ENCODE measurements at places on chromosomes 11 and 22.

GRCh38 chr11:111762981-111763643 lies 3.1 kb downstream of the PPP2R1B start:
- H3K27me3 ChIP-seq, result no peaks in the 10 kb centered on the region
- no peak overlapping the region for H3K4me3 ChIP-seq
- peaks cover 45% of the 10 kb centered on the region for H3K4me1 ChIP-seq
- peaks cover 21% of the 10 kb centered on the region for H3K36me3 ChIP-seq
- no peak for DNase-seq

GRCh38 chr22:48667289-48667688 lies 1160.4 kb downstream of the BRD1 start:
- no peaks in the 10 kb centered on the region for H3K27me3 ChIP-seq
- no peak overlapping the region for H3K27ac ChIP-seq
- H3K36me3 ChIP-seq, result peaks cover 6% of the 10 kb centered on the region
- no peaks in the 10 kb centered on the region for H3K4me1 ChIP-seq

GRCh38 chr22:24330636-24331035 lies 60.0 kb downstream of the SPECC1L start:
- H3K4me1 ChIP-seq, result peaks cover 20% of the 10 kb centered on the region
- H3K4me3 ChIP-seq, result no peak overlapping the region
- H3K27me3 ChIP-seq, result no peaks in the 10 kb centered on the region
- no peak overlapping the region for H3K27ac ChIP-seq

GRCh38 chr22:49008682-49009235 lies 818.9 kb downstream of the BRD1 start:
- no peak overlapping the region for H3K27ac ChIP-seq
- DNase-seq, result no peak
- no peaks in the 10 kb centered on the region for H3K36me3 ChIP-seq
- H3K4me3 ChIP-seq, result no peak overlapping the region
- peaks cover 13% of the 10 kb centered on the region for H3K4me1 ChIP-seq

GRCh38 chr22:29512031-29512430 lies 32.0 kb downstream of the NEFH start:
- no peaks in the 10 kb centered on the region for H3K4me1 ChIP-seq
- H3K36me3 ChIP-seq, result peaks cover 33% of the 10 kb centered on the region
- no peaks in the 10 kb centered on the region for H3K27me3 ChIP-seq
- peak; percentile 32 for DNase-seq
- no peak overlapping the region for H3K27ac ChIP-seq

DNA sequence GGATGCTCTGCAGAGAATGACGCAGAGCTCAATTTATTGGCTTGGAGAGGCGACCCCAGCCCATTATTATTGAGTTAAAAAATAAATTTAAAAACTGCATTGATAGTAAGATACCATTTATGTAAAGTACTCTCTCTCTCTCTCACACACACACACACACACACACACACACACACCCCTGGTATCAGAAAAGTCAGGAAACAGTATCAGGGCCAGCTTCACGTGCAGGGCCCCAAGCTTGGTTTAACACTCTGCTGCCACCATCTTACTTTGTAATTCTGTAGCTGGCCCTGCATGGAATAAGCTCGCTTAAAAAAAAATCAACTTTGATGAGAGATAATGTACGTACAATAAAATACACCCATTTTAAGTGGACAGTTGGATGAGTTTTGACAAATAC lies 59.8 kb upstream of the CD5 start:
- no peaks in the 10 kb centered on the region for H3K36me3 ChIP-seq
- no peak for DNase-seq
- peaks cover 16% of the 10 kb centered on the region for H3K4me1 ChIP-seq
- H3K27me3 ChIP-seq, result no peaks in the 10 kb centered on the region
- no peak overlapping the region for H3K4me3 ChIP-seq

DNA sequence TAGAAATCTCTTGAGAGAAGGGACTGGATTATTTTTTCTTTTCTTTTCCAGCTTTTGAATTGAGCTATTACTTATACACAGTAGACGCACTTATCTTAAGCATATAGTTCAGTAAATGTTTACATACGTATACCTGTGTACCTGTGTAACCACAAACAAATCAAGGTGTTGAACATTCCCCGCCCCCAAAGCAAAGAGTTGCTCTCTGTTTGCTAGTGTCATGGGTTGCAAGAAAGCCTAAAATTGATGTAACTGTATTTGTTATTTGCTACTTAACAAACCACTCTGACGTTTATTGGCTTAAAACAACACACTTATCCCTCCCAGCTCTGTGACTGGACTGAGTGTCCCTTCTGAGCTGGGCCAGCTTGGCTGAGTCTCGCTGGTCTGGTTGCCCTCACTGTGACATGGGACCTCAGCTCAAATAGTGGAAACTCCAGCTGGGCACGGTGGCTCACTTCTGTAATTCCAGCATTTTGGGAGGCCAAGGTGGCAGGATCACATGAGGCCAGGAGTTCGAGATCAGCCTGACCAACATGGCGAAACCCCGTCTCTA lies 25.4 kb upstream of the CABP2 start:
- peaks cover 1% of the 10 kb centered on the region for H3K36me3 ChIP-seq
- H3K27ac ChIP-seq, result no peak overlapping the region
- no peak overlapping the region for H3K4me3 ChIP-seq
- H3K27me3 ChIP-seq, result peaks cover 2% of the 10 kb centered on the region

DNA sequence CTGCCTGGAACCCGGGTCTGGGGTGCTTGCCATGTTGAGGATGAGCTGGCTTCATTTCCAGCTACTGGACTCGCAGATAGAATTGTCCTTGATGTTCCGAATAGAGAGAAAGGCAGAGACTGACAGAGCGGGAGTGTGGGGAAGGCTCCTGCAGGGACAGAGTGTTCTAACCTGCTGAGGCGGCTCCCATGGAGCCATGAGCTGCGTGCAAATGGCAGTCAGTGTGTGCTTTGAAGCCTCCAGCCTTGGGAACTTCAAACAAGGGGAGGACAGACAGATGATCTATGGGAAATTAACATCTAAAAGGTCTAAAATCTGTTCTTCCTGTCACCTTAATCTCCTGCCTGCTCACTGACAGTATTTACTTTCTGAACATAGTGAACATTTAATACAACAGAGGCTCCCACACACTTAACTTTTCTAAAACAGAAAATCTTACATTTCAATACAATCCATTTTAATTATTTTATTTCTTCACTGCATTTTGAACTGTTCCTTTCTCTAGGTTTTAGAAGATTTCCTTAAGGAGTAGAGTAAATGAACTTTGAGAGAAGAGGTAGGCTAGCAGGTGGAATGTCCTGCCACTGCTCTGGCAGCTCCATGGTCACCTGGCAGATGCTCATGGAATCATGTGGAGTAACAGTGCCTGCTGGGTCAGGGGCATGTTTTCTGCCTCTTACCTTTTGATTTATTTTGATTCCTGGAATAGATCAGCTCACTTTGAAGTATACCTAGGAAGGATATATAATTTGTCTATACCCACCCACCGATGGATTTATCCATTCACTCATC lies 481.7 kb downstream of the NTM start:
- peaks cover 2% of the 10 kb centered on the region for H3K36me3 ChIP-seq
- peaks cover 40% of the 10 kb centered on the region for H3K27me3 ChIP-seq
- no peak for DNase-seq
- no peak overlapping the region for H3K4me3 ChIP-seq
- H3K4me1 ChIP-seq, result no peaks in the 10 kb centered on the region
- no peak overlapping the region for H3K27ac ChIP-seq

DNA sequence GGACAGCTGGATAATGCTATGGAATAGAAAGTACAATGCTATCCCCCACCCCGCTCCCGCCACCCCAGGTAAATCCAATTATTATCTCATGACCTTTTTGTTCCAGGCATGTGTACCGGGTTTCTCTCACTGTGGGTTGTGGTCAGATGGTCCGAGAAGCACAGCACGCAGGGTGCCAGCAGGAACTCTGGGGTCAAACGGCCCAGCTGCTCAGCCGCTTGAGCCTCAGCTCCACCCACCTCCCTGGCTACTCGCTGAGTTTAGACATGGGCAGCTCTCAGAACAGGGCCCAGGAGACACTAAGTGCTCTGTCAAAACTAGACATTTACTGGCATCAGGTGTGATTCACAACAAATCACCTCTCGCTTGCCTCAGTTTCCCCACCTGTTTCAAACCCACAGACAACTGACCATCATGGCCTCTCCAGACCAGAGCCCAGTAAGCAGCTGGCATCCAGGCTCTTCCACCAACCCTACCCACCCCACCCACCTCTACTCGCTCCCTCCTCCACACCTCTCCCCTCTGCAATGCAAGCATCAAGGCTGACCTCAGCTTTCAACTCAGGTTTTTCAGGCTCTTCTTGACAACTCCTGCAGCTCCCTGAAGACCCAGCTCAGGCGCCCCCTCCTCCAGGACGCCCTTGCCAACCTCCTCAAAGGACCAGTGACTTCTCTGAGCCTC lies 13.0 kb upstream of the MFNG start:
- H3K27me3 ChIP-seq, result no peaks in the 10 kb centered on the region
- no peak overlapping the region for H3K4me3 ChIP-seq
- no peak for DNase-seq
- H3K4me1 ChIP-seq, result peaks cover 66% of the 10 kb centered on the region

DNA sequence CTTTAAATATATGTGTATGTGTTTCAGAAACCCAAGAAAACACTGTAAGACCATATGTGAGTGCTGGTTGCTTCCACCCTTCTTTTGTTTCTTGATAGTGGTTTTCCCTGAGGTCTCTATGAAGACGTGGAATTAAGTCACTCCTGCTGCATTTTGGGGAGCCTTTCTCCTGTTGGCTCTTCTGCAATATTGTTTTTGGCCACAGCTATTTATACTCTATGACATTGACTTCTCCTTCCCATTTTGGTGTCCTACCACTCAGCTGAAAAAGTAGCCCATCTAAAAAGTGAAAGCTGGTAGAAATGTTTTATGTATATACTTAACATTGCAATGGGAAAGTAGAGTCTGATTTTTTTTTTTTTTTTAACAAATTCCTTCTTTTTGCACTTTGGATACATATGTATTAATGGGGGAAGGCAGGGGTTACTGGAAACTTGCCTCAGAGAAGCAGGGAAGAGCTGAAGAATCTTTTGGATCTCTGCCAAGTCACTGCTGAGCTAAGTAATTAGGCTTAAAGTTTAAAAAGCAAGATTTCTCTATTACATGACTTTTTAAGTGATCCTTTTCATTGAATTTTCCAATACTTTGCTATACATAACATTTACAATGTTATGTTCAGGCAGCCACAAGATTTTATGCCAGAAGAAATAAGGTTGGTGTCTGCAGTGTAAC lies 1.8 kb downstream of the TTC17 start:
- no peak for DNase-seq
- H3K27ac ChIP-seq, result peak overlapping the region; percentile 59
- H3K4me3 ChIP-seq, result peak overlapping the region; percentile 98

GRCh38 chr22:17783312-17783711 lies 9.0 kb upstream of the BID start:
- no peak overlapping the region for H3K4me3 ChIP-seq
- H3K27ac ChIP-seq, result no peak overlapping the region
- no peaks in the 10 kb centered on the region for H3K27me3 ChIP-seq
- no peaks in the 10 kb centered on the region for H3K36me3 ChIP-seq
- peaks cover 22% of the 10 kb centered on the region for H3K4me1 ChIP-seq

- H3K4me3 ChIP-seq, result no peak overlapping the region
- H3K4me1 ChIP-seq, result peaks cover 21% of the 10 kb centered on the region
- H3K27ac ChIP-seq, result no peak overlapping the region
- H3K27me3 ChIP-seq, result no peaks in the 10 kb centered on the region
- no peak for DNase-seq
These were observed 95.0 kb downstream of the PDHX start for GRCh38 chr11:35011389-35011788.

DNA sequence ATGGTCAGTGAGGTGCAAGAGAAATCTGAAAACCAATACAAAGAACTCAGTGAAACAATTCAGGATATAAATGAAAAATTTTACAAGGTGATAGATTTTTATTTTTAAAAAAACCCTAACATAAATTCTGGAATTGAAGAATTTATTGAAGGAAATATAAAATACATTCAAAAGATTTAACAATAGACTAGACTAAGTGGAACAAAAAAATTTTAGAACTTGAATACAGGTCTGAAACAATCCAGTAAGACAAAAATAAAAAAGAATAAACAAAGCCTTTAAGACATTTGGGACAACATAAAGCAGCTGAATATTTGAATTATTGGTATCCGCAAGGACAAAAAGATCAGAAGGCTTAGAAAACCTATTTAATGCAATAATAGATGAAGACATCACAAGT lies 8.7 kb downstream of the SPA17 start:
- H3K4me1 ChIP-seq, result no peaks in the 10 kb centered on the region
- no peak overlapping the region for H3K27ac ChIP-seq
- peaks cover 8% of the 10 kb centered on the region for H3K36me3 ChIP-seq

GRCh38 chr22:45638197-45638596 lies 33.4 kb upstream of the ATXN10 start:
- peaks cover 2% of the 10 kb centered on the region for H3K36me3 ChIP-seq
- H3K4me3 ChIP-seq, result no peak overlapping the region
- H3K27me3 ChIP-seq, result peaks cover 30% of the 10 kb centered on the region
- H3K27ac ChIP-seq, result no peak overlapping the region
- peaks cover 5% of the 10 kb centered on the region for H3K4me1 ChIP-seq

- peaks cover 10% of the 10 kb centered on the region for H3K36me3 ChIP-seq
- H3K4me3 ChIP-seq, result peak overlapping the region; percentile 78
- H3K4me1 ChIP-seq, result peaks cover 22% of the 10 kb centered on the region
- DNase-seq, result no peak
- peak overlapping the region; percentile 100 for H3K27ac ChIP-seq
These were observed 14.2 kb downstream of the PEX26 start for GRCh38 chr22:18091916-18092526.

GRCh38 chr11:83278351-83278750 lies 7.8 kb downstream of the CCDC90B start:
- peaks cover 28% of the 10 kb centered on the region for H3K4me1 ChIP-seq
- H3K4me3 ChIP-seq, result no peak overlapping the region
- no peaks in the 10 kb centered on the region for H3K27me3 ChIP-seq
- peak overlapping the region; percentile 4 for H3K27ac ChIP-seq

- H3K4me3 ChIP-seq, result no peak overlapping the region
- DNase-seq, result no peak
- H3K4me1 ChIP-seq, result peaks cover 7% of the 10 kb centered on the region
- H3K27ac ChIP-seq, result no peak overlapping the region
- H3K36me3 ChIP-seq, result no peaks in the 10 kb centered on the region
These were observed 389.0 kb downstream of the TBC1D22A start for GRCh38 chr22:47151490-47151889.

- no peak overlapping the region for H3K27ac ChIP-seq
- no peaks in the 10 kb centered on the region for H3K36me3 ChIP-seq
- H3K4me1 ChIP-seq, result no peaks in the 10 kb centered on the region
- peaks cover 5% of the 10 kb centered on the region for H3K27me3 ChIP-seq
- no peak overlapping the region for H3K4me3 ChIP-seq
These were observed 1350.5 kb downstream of the BRD1 start for GRCh38 chr22:48477031-48477721.

- H3K36me3 ChIP-seq, result peaks cover 18% of the 10 kb centered on the region
- peak overlapping the region; percentile 80 for H3K4me3 ChIP-seq
- H3K27ac ChIP-seq, result peak overlapping the region; percentile 74
These were observed 618 bp downstream of the MTA2 start for GRCh38 chr11:62601122-62601371.

DNA sequence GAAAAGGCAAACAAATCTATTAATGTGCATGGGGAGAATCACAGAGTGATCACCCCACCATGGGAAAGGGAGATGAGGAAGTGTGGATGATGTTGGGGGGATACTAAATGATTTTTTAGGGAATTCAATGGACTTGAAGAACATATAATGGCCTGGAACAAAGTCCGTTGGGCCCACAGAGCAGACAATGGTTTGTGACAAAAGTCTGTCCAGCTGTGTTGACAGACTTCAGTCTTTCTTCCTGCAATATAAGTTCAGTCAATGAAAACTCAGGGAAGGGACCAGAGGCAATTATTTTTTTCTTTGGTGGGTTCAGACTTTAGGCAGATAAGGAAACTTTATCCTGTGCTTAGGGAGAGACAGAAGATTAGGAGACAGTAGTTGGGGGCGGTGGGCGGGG lies 18.0 kb upstream of the HORMAD2 start:
- peaks cover 4% of the 10 kb centered on the region for H3K36me3 ChIP-seq
- H3K4me1 ChIP-seq, result peaks cover 5% of the 10 kb centered on the region
- H3K4me3 ChIP-seq, result no peak overlapping the region
- no peak for DNase-seq
- H3K27me3 ChIP-seq, result no peaks in the 10 kb centered on the region

All from chondrocyte (in vitro differentiated cells).